ENCODE measurements at places on chromosomes 2 and 18.

- no peak for DNase-seq
Observed at GRCh38 chr2:234983011-234983726, 31.4 kb downstream of the SH3BP4 start.

DNA sequence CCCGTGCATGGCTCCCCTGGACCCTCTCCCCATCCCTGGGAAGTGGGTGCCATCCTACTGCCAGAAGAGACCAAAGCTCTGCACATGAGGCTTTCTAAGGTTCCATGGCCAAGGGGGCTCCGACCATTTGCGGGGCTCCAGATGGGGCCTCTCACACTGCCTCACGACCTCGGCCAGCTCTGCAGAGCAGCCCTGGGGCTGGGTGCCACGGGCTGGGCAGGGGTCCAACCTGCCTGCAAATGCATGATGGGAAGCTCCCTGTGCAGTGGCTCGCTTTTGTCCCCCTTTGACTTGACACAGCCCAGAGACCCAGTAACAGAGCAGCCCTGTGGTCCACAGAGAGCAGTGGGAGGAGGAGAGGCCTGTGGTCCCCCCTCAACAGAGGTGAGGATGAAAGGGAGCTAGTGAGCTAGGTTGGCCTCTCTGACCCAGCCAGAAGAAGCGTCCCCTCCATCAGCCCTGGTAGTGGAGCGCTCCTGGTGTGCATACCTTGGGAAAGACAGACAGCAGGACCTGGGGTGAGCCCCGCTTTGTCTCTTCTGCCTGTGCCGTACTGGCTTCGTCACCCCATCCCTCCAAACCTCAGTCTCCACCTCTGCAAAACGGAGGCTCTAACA is 174.1 kb downstream of the DDX1 start:
- no peak for DNase-seq

DNA sequence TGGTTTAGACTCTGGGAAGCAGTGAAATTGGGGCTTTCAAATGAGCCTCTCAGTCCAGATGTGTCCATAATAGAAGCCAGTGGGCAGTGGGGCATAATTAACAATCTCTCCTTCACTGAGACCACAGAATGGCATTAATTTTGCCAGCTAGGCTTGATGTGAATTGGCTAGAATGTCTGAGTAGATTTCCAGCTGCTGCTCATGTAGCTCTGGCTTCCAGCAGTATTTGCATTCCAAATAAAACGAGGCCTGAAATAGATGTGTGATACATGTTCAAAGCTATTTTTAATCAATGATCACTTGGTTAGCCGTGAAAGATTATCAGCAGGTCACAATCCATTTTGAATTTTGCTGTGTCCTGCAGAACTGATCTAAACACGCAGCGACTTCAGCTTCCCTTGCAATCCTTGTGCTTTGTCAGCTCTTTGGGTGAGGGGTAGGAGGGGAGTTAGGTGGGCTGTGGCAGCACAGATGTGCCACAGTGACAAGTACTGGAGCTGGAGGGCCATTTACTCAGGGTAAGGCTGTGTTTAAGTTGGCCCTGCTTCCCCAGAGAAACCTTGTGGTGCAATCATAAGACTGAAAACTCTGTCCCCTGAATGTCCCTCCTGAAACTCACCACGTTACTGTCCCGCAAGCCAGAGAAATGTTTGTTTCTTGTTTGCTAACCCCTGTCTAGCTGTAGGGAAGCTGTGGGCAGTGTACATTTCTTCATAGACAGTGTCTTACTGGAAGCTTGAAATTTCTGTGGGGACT is 56.9 kb upstream of the TMEM178A start:
- DNase-seq = no peak

DNA sequence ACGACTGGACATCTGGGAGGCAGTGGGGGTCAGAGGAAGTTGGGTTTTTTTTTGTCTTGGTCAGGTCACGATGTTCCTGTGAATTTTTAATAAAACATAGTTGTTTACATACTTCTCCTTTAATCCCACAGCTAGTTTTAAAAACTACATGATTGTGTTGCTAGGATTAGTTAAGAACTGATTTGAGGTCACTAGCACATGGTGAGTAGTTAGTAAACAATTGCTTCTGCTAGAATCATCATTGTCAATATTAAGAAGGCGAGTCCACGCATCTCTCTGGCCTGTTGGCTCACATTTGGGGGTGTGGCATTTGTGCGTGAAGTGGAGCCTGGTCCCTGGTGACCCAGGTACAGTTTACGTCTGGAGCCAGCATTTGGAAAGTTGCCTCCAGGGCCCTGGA is 59.4 kb downstream of the AGAP1 start:
- DNase-seq = no peak

- no peak for DNase-seq
Observed at GRCh38 chr2:48854681-48855080, 99.2 kb upstream of the LHCGR start.

DNA sequence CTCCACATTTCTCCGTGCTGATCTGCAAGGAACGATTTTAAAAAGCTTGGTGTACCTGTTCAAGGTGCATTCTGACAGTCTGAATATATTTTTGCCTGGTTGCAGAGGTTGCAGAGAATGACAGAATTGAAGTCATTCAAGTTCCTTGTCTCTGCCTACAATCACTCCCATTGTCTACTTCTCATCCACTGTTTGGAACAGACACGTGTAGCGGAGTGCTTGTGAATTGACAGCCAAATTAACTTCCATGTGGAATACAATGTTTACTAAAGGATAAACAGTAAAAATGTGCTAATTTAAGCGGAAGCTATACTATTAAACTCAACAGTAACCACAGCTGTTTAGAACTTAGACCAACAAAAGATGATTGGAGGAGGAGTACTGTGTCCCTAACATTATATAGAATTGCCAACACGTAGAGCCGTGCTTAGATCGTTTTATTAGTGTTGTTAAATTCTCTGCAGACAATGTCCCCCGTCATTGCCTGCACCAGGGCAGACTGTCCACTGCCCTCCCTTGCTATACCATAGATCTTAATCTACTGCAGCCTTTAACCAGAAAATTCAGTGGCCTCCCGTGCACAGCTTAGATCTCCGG is 87.3 kb upstream of the ZCCHC2 start:
- no peak for DNase-seq

GRCh38 chr2:145939949-145940348 is 1420.0 kb upstream of the ZEB2 start:
- DNase-seq = no peak

DNA sequence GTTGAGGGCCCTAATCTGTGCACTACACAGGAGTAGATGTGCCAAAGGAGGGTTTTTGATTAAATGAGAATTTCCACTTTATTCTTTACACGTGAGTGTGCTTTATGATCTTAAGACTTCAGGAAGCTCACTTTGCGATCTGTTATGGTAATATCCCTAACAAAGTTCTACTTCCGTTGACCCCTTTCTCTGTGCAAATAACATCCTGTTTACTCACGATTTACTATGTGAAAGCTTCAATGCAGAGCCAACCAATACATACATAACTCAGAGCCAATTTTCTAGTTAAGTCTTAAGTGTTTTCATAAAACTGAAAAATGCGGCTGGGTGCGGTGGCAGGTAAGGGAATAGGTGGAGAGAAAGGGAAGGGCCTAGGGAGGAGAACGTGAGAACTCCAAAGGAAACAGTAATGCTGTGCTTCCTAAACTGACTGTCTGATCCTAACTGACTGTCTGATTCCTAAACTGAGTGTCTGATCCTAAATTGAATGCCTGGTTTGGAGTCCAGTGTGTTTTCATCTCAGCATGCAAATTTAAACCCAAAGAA is 87.6 kb downstream of the PLCL1 start:
- no peak for DNase-seq

GRCh38 chr18:68267583-68267982 is 447.3 kb downstream of the TMX3 start:
- no peak for DNase-seq

GRCh38 chr2:127163921-127164320 is 56.2 kb downstream of the CYP27C1 start:
- no peak for DNase-seq

GRCh38 chr2:208890486-208890885 is 483.9 kb downstream of the PTH2R start:
- no peak for DNase-seq

- DNase-seq = no peak
Observed at GRCh38 chr2:235052514-235053354, 100.9 kb downstream of the SH3BP4 start.

- no peak for DNase-seq
Observed at GRCh38 chr2:28606986-28607441, 111.2 kb downstream of the PLB1 start.
